ENCODE measurements at places on chromosomes 12 and 14.

DNA sequence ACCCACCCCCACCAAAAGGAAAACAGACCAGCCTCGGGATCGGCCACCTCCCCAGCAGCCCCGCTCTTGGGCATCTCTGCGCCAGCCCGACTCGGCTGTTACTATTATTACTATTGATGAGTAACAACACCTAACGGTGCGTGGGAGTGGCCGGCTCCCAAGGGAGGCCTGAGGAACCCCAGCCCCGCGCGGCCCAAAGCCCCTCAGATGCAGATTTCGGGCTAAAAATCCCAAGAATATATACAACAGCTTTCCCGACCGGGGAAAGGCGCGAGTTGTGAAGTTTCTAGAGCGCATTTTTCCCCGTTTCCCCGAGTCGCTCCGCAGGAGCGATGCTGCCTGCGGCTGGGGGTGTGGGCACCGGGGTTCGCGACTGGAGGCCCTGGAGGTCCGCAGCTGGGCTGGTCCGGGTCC lies 565 bp downstream of the NT5DC3 start:
- DNase-seq = no peak
- H3K27me3 ChIP-seq = no peaks in the 10 kb centered on the region
- peaks cover 36% of the 10 kb centered on the region for H3K4me1 ChIP-seq
- peak overlapping the region; percentile 17 for H3K27ac ChIP-seq
- no peaks in the 10 kb centered on the region for H3K36me3 ChIP-seq

- peak overlapping the region; percentile 42 for H3K27ac ChIP-seq
- peaks cover 2% of the 10 kb centered on the region for H3K4me1 ChIP-seq
- H3K36me3 ChIP-seq = no peaks in the 10 kb centered on the region
- H3K27me3 ChIP-seq = no peaks in the 10 kb centered on the region
- H3K4me3 ChIP-seq = peak overlapping the region; percentile 31
- DNase-seq = no peak
These were observed 10.7 kb downstream of the CCDC196 start for GRCh38 chr14:66496911-66497310.

DNA sequence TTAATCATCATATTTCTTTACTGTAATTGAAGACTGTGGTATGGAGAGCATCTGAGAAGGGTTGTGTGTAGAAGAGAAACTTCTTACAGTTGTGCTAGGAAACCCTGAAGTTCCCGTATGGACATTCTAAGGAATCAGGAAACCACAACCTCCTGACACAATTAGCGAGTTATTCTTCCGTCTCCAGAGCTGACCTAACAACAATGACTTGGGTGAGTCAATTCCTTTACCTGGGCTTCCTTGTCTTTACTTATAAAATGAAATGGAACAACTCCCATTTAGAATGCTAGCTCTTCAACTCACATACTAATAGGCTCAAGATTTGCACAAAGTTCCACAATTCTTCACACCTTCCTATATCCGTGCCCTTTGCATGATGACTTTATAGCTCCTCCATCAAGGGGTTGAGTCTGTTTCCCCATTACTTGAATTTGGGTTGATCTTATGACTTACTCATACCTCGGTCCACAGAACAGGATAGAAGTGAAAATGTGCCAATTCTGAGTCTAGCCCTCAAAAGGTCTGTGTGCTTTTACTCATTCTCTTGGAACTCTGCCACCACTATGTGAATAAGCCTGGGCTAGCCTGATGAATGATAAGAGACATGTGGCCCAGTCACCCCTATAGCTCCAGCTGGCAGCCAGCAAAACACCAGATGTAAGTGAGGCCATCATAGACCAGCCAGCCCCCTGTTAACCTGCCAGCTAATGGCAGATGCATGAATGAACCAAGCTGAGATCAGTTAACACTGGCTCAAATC lies 459.4 kb downstream of the ETNK1 start:
- H3K36me3 ChIP-seq = no peaks in the 10 kb centered on the region
- H3K4me1 ChIP-seq = no peaks in the 10 kb centered on the region
- H3K4me3 ChIP-seq = no peak overlapping the region
- no peak overlapping the region for H3K27ac ChIP-seq
- DNase-seq = no peak

- no peaks in the 10 kb centered on the region for H3K4me1 ChIP-seq
- H3K4me3 ChIP-seq = no peak overlapping the region
- no peak overlapping the region for H3K27ac ChIP-seq
- H3K36me3 ChIP-seq = no peaks in the 10 kb centered on the region
These were observed 9.2 kb downstream of the PRPH start for GRCh38 chr12:49304161-49304560.

DNA sequence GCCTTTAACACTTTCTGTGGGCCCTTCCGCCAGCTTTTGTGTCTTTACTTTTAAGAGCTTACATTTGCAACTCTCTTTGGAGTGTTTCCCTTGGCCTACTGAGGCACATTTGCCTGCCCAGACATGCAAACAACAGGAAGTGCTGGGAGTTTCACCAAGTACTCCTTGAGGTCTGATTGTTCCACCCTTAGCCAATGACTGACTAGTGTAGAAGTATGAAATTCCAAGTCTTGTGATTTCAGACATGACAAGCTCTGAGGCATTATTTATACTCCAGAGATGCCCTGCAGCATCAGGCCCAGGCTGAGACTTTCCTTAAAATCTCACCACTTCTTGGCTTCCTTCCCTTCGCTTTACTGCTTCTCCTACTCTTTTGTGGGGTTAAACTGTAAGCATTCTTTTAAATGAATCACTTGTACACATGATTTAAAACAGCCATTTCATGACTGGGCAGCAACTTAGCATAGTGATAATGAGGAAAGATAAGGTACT lies 174.1 kb downstream of the SLC6A15 start:
- no peak for DNase-seq
- H3K4me3 ChIP-seq = no peak overlapping the region
- no peak overlapping the region for H3K27ac ChIP-seq
- no peaks in the 10 kb centered on the region for H3K4me1 ChIP-seq
- H3K27me3 ChIP-seq = no peaks in the 10 kb centered on the region

Data from liver (tissue), 10 donors.